ENCODE measurements at places on chromosomes 3 and 15.

DNA sequence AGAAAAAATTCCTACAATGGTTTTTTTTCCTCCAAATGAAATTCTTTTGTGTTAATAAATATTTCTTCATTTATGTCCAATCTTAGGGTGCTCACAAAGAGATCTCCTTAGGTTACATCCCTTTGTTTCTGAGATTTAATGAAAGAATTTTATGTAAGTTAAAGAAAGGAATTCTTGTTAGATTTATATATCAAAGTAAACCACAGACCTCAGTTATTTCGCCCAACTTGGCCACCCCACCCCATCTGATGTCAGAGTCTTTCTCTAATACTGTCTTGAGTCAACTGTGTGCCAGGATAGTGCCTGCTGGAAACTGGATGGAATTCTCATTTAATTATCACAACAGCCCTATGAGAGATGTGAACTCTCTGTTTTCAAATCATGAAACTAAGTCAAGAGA lies 259.9 kb downstream of the OPA1 start:
- DNase-seq: no peak

GRCh38 chr15:86231864-86232721 lies 152.4 kb downstream of the AGBL1 start:
- peak; percentile 9 for DNase-seq

GRCh38 chr15:27408428-27408827 lies 437.4 kb downstream of the GABRG3 start:
- DNase-seq: no peak

DNA sequence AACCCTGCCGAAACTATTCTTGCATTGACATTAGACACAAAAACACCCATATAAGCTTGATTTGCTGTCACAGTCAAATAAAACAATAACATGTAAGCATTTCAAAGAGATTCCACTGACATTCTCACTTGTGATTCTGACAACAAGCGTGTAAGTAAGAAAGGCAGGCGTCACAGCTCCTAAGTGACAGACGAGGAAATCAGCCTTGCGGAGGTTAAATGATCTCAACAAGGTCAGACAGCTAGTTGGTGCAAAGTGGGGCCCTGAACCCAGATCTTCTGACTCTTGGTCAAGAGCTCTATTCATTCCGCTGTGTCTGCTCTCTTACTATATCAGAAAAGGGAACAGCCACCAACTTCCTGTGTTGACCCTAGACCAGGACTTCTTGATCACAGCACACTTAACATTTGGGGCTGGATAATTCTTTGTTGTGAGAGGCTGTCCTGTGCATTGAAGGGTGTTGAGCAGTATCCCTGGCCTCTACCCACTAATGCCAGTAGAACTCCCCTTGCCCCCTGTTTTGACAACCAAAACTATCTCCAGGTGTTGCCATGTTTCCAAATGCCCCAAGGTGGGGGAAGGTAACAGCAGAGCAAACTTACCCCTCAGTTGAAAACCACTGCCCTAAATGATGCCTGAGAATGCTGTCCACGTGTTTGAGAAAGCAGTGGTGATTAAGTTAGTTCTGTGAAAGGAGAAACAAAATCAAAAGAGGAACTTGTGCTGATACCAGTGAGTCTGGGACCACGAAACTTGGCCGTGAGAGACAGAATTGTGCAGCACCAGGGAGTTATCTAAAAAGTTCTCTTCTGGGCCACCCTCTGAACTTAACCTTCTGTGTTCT lies 86.1 kb downstream of the LIPC start:
- no peak for DNase-seq

GRCh38 chr3:143812481-143812880 lies 35.8 kb downstream of the SLC9A9 start:
- no peak for DNase-seq

GRCh38 chr3:99475229-99475628 lies 163.2 kb upstream of the COL8A1 start:
- DNase-seq: no peak

Data from NK-92 treated with Interleukin-12 subunit alpha and Interleukin-12 subunit beta, amount 100 ng/mL, for 24 hours (cell line).